ENCODE measurements at places on chromosomes 12 and 14. TPM values are rescaled to one million over a fixed set of nuclear protein-coding genes. Genes with fewer than 3 reads are reported as not detected.

GRCh38 chr14:95313707-95314106, 6.0 kb downstream of the CLMN start:
- peak overlapping the region; percentile 88 for H3K27ac ChIP-seq
- H3K27me3 ChIP-seq = no peaks in the 10 kb centered on the region
- DNase-seq = peak; percentile 89
- H3K4me1 ChIP-seq = peaks cover 44% of the 10 kb centered on the region
- H3K4me3 ChIP-seq = no peak overlapping the region
- H3K36me3 ChIP-seq = no peaks in the 10 kb centered on the region

DNA sequence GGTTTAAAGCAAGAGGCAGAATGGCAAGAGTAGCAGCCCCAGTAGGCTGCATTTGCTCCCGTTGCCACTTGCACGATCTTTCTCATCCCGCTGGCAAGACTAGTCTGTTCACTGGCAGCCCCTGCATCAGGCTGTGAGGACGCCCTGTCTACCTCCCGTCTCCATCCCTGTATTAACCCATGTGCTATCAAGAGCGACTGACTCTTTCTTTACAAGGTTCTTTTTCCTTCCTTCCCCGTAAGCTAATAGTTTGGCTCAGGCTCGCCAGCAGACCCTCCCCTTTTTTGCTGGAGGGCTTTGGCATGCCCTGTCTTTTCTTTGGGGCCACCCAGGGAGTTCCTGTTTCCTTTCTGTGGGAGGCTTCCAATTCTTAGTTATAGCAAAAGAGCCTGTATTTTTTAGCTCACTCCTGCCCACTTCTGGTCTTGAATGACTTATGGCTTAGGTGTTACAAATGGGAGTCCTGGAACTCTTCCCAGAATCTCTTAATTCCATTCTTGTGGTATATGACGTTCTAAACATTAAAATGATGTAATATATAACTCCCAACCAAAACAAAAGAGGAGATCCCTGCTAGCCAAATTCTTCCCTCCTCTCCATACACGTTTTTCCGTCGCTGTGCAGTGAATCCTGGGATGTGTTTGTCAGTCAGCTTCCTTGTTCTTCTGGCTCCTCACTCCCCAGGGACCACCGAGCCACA, 149.0 kb downstream of the PRKCH start:
- peak; percentile 67 for DNase-seq
- H3K27me3 ChIP-seq = no peaks in the 10 kb centered on the region
- no peak overlapping the region for H3K4me3 ChIP-seq
- H3K27ac ChIP-seq = peak overlapping the region; percentile 89

The ESR2 gene
- total RNA-seq = 0.20 TPM

The NRIP2 gene
- total RNA-seq = not detected

The NANOG gene
- total RNA-seq = not detected

The OASL gene
- total RNA-seq = 1.7 TPM

- H3K27me3 ChIP-seq = no peaks in the 10 kb centered on the region
- H3K4me3 ChIP-seq = peak overlapping the region; percentile 78
- peaks cover 27% of the 10 kb centered on the region for H3K4me1 ChIP-seq
- DNase-seq = no peak
- H3K36me3 ChIP-seq = no peaks in the 10 kb centered on the region
Measured at GRCh38 chr12:121806546-121807423, 3.0 kb downstream of the SETD1B start.

DNA sequence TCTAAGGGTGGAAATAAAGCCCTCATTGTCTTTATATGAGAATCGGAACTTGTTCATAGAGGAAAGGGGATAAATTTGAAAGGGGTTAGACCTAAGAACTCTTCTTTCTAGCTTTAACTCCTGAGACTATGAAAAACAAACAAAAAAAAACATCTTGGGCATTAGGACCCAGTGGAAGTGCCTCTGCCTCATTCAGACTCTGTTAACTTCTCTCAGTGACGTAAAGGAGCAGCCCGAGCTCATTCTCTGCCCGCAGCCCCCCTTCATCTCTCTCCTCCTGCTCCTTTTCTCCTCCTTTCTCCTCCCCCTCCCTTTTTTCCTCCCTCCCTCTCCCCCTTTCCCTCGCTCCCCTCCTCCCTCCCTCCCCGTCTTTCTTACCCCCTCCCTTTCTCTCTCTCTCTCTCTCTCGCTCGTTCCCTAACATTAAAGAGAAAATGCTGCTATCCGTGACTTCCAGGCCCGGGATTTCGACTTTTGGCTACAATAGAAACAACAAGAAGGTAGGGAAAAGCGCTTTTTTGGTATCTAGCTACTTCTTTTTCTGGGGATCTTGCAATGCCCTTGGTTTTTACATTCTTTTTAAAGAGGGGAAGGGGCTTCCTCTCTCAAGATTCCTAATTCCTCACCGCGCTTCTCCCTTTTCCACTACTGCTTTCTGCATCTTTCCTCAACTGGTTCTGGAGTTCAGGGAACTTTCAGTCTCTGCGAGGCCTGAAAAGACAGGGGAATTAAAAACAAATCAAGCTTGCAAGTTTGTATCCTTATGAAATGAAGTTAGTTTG, at the start of gene RBMS2:
Gene RBMS2 (plus strand): TSS at position 231 of the 782 bp plus-strand sequence. CDS start 204 bp downstream, at position 435.
- peak; percentile 82 for DNase-seq
- peak within 1 kb of the TSS; percentile 95 for H3K27ac ChIP-seq
- peak within 1 kb of the TSS; percentile 80 for H3K4me3 ChIP-seq

DNA sequence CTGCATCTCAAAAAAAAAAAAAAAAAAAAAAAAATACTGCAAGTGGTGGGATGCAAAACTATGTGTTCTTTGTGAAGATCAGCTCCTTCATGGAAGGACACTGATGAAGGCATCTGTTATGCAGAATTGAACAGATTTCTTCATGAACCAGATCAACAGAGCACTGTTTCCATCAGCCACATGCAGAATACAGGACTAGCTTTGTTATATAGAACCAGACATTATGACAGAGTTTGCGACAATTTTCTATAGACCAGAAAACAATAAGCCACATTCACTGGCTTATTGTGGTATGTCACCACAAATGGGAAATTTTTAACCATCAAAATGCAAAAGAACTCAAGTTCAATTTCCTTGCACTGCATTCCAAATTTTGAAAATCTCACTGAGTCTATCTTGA, 34.7 kb downstream of the CIT start:
- H3K27me3 ChIP-seq = no peaks in the 10 kb centered on the region
- no peak for DNase-seq
- H3K27ac ChIP-seq = no peak overlapping the region
- no peak overlapping the region for H3K4me3 ChIP-seq
- H3K36me3 ChIP-seq = no peaks in the 10 kb centered on the region
- no peaks in the 10 kb centered on the region for H3K4me1 ChIP-seq

DNA sequence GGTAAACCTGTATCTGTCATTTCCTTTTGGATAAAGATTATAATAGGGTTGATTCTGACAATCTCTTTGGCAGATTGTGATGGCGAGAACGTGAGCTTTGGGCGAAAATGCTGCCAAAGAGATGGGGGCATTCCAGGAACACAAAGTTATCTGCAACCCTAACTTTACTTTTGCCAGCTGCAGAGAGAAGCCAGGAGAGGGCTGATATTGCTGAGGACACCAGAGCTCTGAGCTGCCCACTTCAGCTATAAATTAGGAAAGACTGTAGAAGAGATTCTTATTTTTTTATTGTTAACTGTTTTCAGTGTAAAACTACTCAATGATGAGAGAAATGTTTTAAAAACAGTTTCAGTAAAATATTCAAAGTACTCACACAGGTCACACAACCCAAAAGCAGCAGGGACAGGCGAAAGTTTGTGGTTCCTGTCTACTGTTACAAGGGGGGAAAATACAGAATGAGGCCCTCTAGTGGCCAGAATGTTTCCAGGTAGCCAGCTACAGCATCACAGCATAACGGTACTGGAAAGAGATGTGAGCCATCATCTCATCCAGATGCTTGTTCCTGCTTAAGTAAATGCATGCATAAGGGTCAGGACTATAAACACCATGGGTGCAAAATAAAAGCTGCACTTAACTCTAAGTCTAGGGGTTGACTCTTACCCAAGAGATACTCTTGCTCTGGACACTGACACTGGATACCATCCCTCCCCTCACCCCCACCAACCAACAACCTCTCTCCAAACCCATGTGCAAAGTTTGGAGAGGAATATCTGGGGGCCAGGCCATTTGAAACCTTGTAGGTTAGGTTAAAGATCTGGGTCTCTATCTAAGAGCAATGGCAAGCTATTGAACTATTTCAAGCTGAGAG, 498.4 kb downstream of the RMST start:
- H3K4me3 ChIP-seq = no peak overlapping the region
- H3K4me1 ChIP-seq = no peaks in the 10 kb centered on the region
- no peaks in the 10 kb centered on the region for H3K36me3 ChIP-seq

The ZNF385A gene
- total RNA-seq = 18.0 TPM

The ZNF891 gene
- 2.4 TPM for total RNA-seq

- DNase-seq = no peak
- H3K36me3 ChIP-seq = no peaks in the 10 kb centered on the region
- peaks cover 5% of the 10 kb centered on the region for H3K4me1 ChIP-seq
- H3K4me3 ChIP-seq = no peak overlapping the region
- no peak overlapping the region for H3K27ac ChIP-seq
- H3K27me3 ChIP-seq = no peaks in the 10 kb centered on the region
Measured at GRCh38 chr14:34224221-34224620, 237.8 kb downstream of the SPTSSA start.
